DMS79 (cell line): ENCODE measurements at places on chromosomes 4 and X.

DNA sequence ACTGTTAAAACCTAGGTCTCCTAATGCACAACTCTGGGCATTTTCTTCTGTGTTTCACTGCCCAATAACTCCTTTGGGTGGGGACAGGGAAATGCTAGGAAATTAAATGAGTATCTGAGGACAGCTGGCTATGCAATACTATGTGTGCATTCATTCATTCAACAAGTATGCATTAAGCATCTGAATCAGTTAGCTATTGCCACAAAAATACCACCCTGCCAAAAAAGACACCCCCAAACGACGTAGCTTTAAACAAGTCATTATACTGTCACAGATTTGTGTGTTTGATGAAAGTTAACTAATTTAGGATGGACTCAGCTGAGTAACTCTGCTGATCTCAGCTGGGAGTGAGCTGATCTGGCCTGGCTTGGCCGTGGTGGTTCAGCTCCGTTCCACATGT, 29.8 kb upstream of the PTCHD1 start:
- DNase-seq = no peak

GRCh38 chrX:48516987-48517386, 4.6 kb upstream of the EBP start:
- DNase-seq = no peak

- DNase-seq = no peak
These were observed 276.0 kb downstream of the C4orf33 start for GRCh38 chr4:129371926-129372325.

DNA sequence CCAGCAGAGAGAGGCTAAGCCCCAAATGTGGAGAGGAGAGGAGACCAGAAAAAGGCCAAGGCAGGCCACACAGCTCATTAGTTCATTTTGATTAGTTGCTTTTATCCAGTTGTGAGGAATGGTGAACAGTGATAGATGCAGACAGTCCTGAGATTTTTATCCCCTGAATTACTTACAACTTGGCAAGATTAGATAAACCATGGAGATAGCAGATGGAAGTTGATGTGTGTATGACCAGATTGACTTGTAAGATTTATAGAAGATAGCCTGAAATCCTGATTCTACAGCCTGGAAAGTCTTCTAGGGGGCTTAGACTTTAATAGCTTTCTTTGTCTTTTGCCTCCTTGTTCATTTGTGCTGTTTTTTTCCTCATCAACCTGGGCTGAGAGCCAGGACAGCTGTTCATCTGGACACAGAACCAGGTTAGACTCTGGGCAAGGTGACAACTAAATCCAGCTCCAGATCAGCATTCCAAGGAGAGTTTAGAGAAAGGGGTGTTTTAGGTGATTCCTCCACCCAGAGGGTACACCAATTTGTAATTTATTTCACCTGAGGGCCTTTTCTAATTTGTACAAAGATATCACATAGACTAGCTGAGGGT, 215.5 kb downstream of the SPATA18 start:
- DNase-seq = peak; percentile 3

- no peak for DNase-seq
These were observed 31.8 kb downstream of the CSF2RA start for GRCh38 chrX:1300449-1300848.

DNA sequence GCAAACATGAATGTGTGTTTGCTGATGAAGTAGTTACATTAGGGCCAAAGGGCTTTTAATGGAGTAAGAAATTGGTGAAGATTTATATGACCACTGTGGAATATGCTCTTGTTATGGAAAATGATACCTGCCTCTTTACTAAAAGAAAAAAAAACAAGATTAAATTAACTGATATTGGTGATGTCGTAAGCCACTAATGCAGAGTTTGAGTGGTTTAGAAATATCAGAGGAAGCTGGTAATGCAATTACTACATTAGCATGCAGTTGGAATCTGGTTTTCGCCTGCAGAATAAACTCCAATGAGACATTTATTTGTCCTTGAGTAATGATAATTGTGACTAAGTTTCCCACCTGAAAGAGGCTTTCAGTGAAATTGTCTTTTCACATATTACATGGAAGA, 597.9 kb downstream of the GALNTL6 start:
- peak; percentile 66 for DNase-seq

- DNase-seq = no peak
These were observed 70.7 kb downstream of the MOSPD2 start for GRCh38 chrX:14943962-14944361.

GRCh38 chr4:57095245-57095644, 14.9 kb downstream of the IGFBP7 start:
- DNase-seq = no peak

GRCh38 chr4:22573198-22573597, 57.3 kb upstream of the ADGRA3 start:
- peak; percentile 54 for DNase-seq

- DNase-seq = no peak
These were observed 60.0 kb downstream of the HS3ST1 start for GRCh38 chr4:11368701-11369115.

DNA sequence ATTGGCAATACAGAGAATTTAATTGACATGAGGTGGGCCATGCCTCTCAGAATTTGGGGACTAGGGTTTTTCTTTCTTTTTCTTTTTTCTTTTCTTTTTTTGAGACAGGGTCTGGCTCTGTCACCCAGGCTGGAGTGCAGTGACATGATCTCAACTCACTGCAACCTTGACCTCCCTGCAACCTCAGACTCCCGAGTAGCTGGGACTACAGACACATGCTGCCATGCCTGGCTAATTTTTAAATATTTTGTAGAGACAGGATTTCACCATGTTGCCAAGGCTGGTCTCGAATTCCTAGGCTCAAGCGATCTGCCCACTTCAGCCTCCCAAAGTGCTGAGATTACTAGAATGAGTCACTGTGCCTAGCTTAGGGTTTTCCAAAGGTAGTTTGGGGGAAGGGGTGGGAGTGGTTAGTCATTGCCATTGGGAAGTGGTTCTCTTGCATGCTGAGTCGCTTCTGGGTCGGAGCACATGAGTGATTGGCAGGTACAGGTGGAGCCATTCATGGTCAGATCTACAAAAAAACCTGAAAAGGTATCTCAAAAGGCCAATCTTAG, 54.5 kb downstream of the MID2 start:
- DNase-seq = no peak

DNA sequence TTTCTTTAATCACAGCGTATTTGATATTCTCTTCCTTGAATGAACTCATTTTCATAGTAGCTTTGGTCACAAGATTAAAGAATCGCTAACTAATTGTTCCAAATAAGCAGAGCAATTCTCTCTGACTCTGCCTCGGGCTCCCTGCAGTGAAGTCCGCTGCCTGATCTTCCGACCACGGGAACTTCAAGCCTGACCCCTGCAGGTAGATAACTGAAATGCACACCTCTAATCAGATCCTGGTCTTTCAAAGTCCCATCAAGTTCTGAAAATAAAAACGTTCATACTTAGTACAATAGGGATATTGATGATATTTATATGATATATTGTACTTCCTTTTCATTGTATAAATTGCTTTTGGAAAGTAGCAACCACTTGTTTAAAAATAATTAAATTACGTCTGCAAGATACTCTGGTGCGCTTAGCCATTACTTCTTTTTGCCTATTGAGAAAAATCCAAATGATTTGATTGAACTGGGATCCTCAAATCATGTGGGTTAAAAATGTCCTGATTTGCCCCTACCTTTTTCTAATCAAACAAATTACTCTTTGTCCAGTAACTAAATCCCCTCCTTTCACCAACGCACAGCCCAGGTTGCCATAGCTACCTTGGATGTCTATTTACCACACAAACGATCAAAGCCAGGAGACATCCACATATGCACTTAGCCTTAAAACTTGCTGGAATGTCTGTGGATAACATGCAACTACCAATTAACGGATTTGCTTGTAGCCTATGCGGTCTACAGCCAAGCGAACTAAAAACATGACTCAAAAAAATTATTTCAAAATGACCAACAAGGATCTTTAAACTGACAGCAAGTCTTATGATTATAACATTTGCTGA, 4.2 kb downstream of the MID1 start:
- no peak for DNase-seq

GRCh38 chr4:133812236-133812635, 389.4 kb downstream of the PABPC4L start:
- no peak for DNase-seq

- DNase-seq = no peak
These were observed 103.5 kb upstream of the PLAC1 start for GRCh38 chrX:134761788-134762187.

GRCh38 chrX:119467842-119468550, at the start of gene SLC25A5:
Gene SLC25A5, plus strand, starts transcription at chrX:119468444. Its CDS starts 72 bp downstream, at chrX:119468516.
- peak; percentile 61 for DNase-seq

GRCh38 chr4:40875507-40876150, 125.9 kb downstream of the NSUN7 start:
- no peak for DNase-seq

- DNase-seq = no peak
These were observed 66.1 kb downstream of the KLHL4 start for GRCh38 chrX:87583679-87584078.

DNA sequence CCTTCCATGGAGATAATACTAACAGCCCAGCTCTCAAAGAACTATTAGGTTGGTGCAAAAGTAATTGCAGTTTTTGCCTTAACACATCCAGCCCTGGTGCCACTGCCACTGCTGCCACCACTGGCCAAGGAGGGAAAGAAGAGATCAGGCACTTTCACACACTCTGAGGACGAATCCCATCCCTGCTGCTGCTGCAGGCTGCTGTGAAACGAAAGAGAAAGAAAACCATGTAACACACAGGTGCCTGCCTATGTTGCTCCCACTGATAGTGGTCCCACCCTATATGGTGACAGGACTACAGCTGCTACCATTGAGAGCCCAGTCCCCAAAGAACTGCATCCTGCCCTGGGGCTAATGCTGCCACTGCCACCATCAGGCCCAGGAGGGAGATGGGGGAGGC, 35.1 kb downstream of the TMLHE start:
- DNase-seq = no peak

GRCh38 chrX:12903646-12904045, 2.8 kb upstream of the TLR8 start:
- DNase-seq = no peak

GRCh38 chr4:20091781-20092180, 159.9 kb upstream of the SLIT2 start:
- no peak for DNase-seq

- no peak for DNase-seq
These were observed 2751.1 kb downstream of the ARAP2 start for GRCh38 chr4:33493231-33493630.

DNA sequence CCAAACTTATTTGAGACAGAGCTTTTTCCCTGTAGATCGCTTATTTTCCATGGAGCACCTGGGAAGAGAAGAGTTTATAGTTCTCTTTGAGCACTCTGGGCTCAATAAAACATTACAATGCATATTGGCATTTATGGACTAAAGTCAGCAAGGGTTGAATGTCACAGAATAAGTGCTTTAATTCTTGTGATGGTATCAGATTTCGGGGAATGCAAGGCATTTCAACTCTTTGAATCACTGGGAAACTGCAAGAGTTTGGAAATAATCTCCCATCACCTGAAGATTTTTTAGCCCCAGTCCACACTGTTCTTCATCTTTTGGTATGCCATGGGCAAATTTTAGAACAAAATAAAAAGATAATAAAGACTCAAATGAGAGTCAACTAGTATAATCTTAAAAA, 111.5 kb upstream of the WDFY3 start:
- DNase-seq = no peak

DNA sequence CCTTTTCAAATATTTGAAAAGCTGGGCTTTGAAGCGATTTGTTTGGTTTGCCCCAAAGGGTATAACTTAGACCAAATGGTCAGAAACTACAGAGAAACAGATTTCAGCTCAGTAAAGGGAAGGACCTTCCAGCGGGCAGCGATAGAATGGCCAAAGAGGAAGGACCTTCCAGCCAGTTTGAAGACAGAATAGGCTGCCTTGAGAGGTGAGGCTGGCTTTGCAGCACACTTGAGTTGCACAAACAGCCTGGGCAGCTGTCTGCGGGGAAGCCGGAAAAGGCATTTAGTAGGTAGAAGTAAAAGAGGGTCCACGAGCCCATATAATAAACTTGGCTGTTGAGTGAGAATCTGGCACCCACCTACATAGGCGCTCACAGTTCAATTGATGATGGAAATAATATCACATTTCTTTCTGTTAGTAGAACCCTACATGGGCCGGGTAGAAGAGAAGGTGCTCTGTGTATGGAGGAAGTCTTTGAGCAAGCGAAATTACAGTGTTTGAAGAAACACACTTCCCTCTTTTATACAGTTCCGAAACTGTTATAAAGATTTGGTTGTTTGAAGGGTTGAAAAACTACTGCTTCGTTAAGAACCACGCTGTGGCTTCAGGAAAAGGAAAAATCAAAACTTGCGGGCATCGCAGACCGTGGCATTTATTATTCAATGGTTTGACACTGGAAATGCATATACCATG, 75.0 kb upstream of the SORBS2 start:
- no peak for DNase-seq

DNA sequence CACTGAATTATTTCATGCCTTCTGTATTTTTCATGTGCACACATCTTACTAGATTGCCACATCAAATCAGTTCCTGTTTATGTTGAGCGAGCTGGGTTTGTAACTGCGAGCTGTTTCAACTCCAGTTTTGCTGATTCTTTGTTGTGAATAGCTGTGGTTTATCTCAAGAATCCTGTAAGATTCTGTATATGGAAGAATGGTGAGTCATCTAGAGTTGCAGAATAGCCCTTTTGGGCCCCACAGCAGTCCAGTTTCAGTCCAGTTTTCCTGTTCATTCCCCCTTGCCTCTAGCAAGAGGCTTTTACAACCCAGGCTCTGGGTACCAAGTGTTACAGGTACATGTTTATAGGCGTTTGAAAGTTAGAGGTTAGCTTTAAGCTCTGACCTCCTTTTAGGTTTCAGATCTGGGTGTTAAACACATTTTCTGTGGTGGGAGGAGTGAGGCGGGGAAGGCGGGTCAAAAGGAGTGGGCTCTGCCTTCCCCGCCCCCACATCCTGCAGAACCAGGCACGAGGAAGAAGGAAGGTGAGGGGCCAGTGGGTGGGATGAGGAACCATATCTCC, 32.7 kb downstream of the TBC1D14 start:
- DNase-seq = no peak

DNA sequence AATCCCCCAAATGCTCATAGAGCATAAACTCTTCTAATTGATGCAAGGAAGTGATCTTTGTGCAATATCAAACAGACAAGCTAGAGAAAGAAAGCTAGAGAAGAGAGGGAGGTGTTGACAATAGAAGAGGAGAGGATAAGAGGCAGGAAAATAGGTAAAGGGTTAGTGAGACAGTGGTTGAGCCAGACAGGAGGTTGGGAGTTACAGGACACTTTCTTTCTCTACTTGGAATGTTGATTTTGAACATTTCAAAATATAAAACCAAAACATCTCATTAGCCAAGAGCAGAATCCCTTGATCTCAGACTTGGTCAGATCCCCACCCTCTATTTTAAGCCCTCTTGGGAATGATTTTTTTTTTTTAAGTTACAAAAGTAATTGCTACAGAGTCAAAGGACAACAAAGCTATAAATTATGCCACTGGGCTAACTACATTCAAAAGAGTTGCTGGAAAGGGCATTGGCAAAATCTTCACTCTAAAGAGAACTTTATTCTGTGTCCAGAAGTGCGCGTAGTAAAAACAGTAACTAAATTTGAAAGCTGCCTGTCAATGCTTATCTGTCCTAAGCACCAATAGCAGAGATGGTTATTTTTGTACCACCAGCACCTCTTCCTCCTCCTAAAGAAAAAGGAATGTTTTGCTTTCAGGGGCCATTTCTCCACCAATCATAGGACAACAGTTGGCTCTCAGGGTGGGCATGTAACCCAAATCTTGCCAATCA, 133.8 kb downstream of the PDGFC start:
- DNase-seq = no peak
